ENCODE measurements at places on chromosomes 11 and 22. TPM values are rescaled to one million over a fixed set of nuclear protein-coding genes. Genes with fewer than 3 reads are reported as not detected.

Gene OR4D9
- total RNA-seq: not detected

Gene DEPDC7
- total RNA-seq: 1.6 TPM

Gene OTOG
- total RNA-seq: not detected

Gene RFPL2
- not detected for total RNA-seq

Gene NNMT
- not detected for total RNA-seq

Gene FSHB
- total RNA-seq: not detected

Gene LRRC55
- total RNA-seq: not detected

Gene PDGFB
- 0.13 TPM for total RNA-seq

Gene SEPTIN3
- 1.9 TPM for total RNA-seq

Gene TTLL12
- 62.6 TPM for total RNA-seq

Gene MYO18B
- total RNA-seq: not detected

Gene TAF10
- 139 TPM for total RNA-seq

Gene RASD2
- total RNA-seq: not detected

Gene GRIK4
- total RNA-seq: not detected

Gene AMOTL1
- total RNA-seq: not detected

Gene FDXACB1
- total RNA-seq: 5.8 TPM

Gene GGTLC2
- total RNA-seq: not detected

Gene DRD4
- total RNA-seq: 3.1 TPM

Gene NLRP14
- total RNA-seq: 6.4 TPM

Gene OR51E2
- total RNA-seq: not detected

Gene SLC2A11
- 41.6 TPM for total RNA-seq

Gene AIFM3
- total RNA-seq: not detected

- DNase-seq: peak; percentile 77
Measured at GRCh38 chr11:75514596-75514995, 11.1 kb downstream of the GDPD5 start.

DNA sequence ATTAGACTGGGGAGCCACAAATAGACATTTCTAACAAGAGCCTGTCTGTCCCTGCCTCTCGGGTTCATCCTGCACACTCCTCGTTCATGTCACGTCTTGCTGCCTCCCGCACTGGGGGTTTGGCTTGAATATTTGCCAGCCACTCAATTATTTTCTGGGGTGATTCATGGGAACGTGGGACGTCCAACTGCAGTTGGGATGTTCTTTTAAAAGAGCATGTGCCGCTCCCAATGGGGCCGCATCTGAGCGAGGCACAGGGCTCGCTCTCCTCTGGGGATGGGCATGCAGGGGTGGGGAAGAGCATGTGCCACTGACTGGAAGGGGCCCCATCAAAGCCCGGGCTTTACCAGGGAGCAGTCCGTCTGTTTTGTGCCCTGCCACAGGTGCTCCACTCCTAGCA is 43.4 kb downstream of the PARVG start:
- DNase-seq: no peak

- DNase-seq: no peak
Measured at GRCh38 chr11:30652801-30653200, 66.6 kb upstream of the MPPED2 start.

DNA sequence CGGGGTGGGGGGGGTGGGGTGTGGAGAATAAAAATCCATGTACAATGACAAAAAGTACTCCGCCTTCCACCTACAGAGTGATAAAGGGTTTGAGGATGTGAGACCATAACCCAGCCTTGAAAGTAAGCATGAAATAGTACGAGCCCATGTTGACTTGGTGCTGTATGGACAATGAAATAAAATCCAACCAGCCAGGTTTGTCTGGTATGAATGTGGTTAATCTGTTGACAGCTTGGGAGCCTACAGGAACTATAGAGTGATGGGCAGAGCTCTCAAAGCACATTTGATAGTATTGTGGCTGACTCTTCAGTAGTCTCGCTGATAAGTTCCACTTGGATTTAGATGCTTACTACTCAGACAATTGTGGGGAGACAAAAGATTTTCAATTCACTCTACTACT is 48.8 kb upstream of the CD44 start:
- peak; percentile 48 for DNase-seq

DNA sequence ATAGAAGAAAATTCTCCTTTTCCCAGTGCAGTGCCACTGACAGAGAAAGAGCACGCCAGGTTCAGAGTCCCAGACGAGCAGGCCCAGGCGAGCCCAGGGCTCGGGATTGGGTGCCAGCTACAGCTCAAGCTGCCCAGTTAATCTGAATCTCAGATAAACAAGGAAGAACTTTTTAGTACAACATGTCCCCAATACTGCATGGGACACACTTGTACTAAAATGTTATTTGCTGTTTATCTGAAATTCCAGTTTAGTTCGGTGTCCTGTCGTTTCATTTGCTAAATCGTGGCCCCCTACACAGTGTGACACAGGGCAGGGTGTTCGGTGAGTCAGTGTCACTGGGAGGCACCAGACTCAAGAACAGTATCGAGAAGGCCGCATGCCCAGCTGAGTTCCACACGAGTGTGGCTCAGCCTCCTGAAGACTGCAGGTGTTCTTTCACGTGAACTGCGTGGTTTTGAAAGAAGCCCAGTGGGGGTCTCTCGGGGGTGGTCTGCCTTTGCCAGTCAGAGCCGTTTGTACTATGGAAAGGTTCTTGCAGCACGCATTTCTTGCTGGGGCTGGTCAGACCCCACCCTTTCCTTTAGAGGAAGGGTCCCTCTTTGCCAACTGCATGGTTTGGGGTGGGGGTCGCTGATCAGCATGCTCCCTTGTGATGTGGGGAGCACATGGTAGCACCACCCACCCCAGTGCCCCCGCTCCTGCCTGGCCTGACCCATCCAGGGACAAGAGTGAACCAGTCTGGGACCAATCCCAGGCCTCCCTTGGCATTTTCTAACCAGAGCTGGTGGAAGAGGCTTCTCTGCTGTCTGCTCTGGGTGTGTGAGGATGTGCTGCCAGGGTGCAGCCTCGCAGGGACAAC is 115.6 kb upstream of the B3GAT1 start:
- no peak for DNase-seq

DNA sequence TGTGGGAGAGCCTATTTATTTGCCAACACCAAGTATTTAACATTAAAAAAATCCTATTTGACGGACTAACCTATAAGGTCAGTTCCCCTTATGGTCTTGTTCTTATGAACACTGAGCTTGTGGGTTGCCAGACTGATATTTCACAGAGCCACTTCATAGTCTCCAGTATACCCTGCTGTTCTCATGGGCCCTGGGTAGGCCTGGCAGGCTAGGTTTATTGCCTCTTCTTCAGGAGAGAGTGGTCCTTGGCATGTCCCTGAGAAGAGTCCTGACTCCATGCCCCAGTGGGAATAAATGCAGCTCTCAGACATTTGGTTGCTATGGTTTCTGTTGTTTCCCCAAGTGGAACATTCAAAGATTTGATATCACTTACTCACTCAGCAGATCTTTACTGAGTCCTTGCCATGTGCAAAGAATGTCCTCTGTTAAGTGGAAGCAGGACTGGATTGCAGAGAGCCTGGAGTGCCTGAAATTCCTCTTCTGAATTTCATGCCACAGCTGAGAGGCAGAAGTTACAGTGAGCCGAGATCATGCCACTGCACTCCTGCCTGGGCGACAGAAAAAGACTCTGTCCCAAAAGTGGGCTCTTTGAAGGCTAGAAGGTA is 15.7 kb downstream of the SLC5A1 start:
- no peak for DNase-seq

DNA sequence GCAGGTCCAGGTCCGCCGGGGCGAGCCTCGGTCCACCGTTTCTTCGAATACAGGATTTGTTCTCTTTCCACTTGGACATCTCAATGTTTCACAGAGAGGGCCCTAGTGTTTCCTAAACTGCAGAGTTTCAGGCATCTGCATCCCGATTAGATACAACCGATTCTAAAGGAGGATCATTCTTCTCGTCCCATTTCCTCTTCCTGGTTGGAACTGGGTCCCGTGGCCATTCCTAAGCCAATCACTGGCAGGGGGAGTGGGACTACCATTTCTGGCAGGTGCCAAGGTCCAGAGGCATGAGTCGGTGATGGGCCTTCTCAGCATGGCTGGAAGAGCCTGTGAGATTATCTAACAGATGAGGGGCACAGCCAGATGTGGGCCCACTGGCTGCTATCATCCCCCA is 68.9 kb downstream of the ELFN2 start:
- no peak for DNase-seq

GRCh38 chr11:45155058-45155551 is 8.7 kb downstream of the PRDM11 start:
- no peak for DNase-seq

GRCh38 chr11:120181376-120181975 is 29.4 kb upstream of the OAF start:
- DNase-seq: no peak

GRCh38 chr11:115208808-115209259 is 295.4 kb downstream of the CADM1 start:
- no peak for DNase-seq

DNA sequence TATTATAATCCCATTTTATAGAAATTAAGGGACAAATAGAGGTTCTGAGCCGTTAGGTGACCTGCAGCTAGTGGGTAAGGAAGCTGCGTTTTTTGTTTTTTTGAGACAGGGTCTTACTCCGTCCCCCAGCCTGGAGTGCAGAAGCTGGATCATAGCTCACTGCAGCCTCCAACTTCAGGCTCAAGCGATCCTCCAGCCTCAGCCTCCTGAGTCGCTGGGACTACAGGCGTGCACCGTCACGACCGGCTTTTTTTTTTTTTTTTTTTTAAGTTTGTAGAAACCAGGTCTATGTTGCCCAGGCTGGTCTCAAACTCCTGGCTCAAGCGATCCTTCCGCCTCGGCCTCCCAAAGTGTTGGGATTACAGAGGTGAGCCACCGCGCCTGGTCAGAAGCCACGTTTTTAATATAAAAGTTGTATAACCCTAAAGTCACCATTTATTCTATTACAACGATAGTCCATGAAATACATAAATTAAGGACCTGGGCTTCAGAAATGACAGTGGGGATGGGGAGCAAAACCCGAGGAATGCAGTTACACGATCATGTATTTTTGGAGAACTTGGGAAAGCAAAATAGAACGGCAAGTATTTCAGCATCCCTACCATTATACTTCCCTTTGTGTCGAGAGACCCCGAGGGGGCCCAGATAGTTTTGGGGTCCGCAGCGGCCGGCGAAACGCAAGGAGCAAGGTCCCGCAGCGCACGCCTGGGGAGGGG is 638 bp downstream of the SAAL1 start:
- no peak for DNase-seq

DNA sequence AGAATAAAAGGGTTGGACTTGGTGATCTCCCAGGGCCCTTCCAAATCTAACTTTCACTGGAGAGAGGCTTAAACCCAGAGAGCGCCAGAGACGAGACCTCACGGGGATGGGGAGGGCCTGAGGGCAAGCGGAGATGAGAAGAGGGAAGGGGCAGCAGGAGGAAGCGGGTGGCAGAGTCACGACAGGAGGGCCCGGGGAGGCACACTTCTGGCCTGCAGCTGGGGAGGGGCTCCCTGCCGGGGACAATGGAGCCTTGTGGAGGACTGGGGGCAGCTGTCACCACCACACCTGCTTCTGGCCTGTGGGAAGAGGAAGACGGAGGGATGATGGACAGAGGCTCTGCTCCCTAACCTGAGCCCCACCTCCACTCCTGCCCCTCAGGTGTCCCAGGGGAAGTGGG is 40.2 kb downstream of the PDE2A start:
- no peak for DNase-seq

- DNase-seq: no peak
Measured at GRCh38 chr11:61349916-61350315, 11.8 kb downstream of the CYB561A3 start.

DNA sequence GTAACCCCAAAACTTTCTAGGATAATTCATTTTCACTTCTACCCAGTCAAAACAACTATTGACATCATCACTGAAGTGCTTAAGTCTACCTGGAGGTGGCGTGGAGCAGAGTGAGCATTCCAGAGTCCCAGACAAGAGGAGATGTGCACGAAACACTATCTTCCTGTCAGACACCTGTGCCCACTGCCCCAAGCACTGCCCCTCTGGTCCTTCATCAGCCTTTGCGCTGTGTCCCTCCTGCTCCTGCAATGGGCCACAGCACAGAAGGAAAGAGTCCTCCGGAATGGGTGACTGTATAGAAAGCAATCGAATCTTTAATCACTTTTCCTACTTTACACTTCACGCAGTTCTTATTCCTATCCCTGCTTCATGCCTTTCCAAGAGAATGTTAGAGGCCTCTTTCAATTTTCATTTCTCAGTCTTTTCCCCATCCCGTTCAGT is 512 bp upstream of the GRIA4 start:
- DNase-seq: no peak

GRCh38 chr11:10506008-10506370 is 35.0 kb downstream of the RNF141 start:
- DNase-seq: no peak

GRCh38 chr11:134838708-134839107 is 426.7 kb upstream of the B3GAT1 start:
- no peak for DNase-seq

- DNase-seq: no peak
Measured at GRCh38 chr11:88312628-88313027, 24.9 kb downstream of the CTSC start.

- DNase-seq: no peak
Measured at GRCh38 chr22:30998329-30998728, 29.3 kb downstream of the TUG1 start.

DNA sequence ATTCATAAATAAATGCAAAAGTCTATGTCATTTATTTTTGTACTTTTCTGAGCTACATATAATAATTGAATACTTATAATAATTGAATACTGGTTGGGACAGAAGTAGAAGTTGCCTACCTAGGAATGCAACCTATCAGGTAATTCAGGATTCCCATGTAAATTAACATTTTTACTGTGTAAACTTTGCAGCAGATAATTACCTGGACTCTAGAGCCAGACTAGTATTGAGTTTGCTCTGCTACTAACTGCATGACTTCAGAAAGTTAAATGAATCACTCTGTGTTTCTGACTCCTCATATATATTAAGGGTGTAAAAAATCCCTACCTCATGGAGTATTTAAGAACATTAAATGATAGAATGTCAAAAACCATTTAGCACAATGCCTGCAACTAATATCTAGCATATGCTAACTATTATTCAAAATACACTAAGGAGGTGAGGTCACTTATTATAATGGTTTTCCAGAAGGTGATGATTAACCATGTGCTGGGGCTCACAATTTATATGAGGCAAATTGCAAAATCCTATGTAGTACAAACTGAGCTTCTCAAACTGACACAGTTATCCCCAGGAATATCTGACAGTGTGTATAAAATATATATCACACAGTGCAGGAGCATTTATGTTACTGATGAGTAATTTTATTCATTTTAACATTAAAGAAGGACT is 138.1 kb upstream of the ANO3 start:
- no peak for DNase-seq

DNA sequence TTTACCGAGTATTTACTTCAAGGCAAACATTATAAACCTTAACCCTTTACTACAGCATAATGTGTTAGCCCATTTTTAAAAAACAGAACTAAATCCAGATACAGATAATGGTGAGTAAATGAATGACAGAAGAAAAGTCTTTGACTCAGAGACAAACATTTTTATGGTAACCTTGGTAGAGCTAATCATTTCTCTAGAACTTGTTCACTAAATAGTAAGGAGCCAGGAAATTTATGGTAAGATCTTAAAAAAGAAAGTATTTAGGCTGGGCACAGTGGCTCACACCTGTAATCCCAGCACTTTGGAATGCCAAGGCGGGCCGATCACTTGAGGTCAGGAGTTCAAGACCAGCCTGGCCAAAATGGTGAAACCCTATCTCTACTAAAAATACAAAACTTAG is 11.5 kb upstream of the FUT4 start:
- DNase-seq: no peak
